Type B pancreatic cell (in vitro differentiated cells): ENCODE measurements at places on chromosomes 5 and 9. TPM values are rescaled to one million over a fixed set of nuclear protein-coding genes. Genes with fewer than 3 reads are reported as not detected.
A peak's percentile ranks its signal among the peaks of the same experiment; 100 is the strongest.

DNA sequence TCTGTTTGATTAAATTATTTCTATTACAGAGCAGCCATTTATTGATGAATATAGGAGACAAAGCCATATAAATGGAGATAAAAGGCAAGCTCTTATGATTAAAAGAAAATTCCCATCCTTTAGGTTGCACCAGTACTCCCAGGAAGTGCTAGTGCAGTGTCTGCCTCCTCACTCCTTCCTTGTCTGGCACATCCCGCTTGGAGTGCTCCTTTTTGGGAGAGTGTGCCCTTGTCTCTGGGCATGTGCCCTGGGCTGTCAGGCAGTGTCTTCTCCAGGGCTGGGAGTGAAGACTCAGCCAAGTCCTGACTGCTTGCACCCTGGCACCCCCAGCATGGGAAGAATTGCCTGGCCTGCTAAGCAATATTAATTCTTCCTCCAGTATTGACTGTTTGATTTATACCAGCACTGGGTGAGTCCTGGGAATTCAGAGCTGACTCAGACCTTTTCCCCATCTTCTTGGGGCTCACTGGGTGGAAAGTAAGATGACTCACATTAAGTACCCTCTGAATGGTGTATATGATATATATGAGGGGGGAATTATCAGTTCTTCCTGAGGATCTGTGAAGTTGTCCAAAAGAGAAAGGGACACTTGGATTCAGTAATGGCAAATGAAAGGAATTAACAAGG lies 62.1 kb downstream of the ZSWIM6 start:
- no peak for DNase-seq
- H3K36me3 ChIP-seq, result peaks cover 16% of the 10 kb centered on the region
- peaks cover 25% of the 10 kb centered on the region for H3K4me1 ChIP-seq
- no peak overlapping the region for H3K4me3 ChIP-seq
- no peaks in the 10 kb centered on the region for H3K27me3 ChIP-seq
- peak overlapping the region; percentile 8 for H3K27ac ChIP-seq

DNA sequence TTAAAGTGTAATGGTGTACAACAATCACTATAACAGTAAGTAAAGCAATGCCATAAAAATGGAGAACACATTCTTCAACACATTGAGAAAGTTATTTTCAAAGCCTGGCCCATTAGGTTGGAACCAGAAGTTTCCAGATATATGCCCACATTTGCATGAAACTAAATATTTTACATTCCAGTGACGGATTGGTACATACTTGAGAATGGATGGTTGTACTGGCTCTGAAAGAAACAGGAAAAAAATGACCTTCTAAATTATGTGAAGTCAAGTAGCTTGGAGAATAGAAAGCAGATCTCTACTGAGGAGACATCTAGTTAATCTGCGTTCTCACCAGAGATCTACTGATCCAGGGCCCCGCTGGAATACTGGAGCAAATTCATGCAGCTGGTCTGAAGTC lies 1037.0 kb downstream of the NR2F1-AS1 start:
- H3K4me3 ChIP-seq, result no peak overlapping the region
- no peak for DNase-seq
- H3K36me3 ChIP-seq, result no peaks in the 10 kb centered on the region
- H3K27me3 ChIP-seq, result no peaks in the 10 kb centered on the region

Gene ANKRD31
- 0.34 and 0.45 TPM in 2 replicates for total RNA-seq

GRCh38 chr5:102531506-102531905 lies 32.7 kb upstream of the SLCO6A1 start:
- no peak overlapping the region for H3K4me3 ChIP-seq
- H3K27ac ChIP-seq, result no peak overlapping the region
- no peaks in the 10 kb centered on the region for H3K4me1 ChIP-seq
- no peak for DNase-seq

- peak overlapping the region; percentile 85 for H3K27ac ChIP-seq
- H3K36me3 ChIP-seq, result no peaks in the 10 kb centered on the region
- H3K4me3 ChIP-seq, result peak overlapping the region; percentile 2
- H3K4me1 ChIP-seq, result peaks cover 7% of the 10 kb centered on the region
Observed at GRCh38 chr5:58235299-58235698, 224.6 kb downstream of the PLK2 start.

Gene SLC25A2
- 0.45 and 0.92 TPM in 2 replicates for total RNA-seq

Gene IFNB1
- total RNA-seq, result not detected in 2 replicates

DNA sequence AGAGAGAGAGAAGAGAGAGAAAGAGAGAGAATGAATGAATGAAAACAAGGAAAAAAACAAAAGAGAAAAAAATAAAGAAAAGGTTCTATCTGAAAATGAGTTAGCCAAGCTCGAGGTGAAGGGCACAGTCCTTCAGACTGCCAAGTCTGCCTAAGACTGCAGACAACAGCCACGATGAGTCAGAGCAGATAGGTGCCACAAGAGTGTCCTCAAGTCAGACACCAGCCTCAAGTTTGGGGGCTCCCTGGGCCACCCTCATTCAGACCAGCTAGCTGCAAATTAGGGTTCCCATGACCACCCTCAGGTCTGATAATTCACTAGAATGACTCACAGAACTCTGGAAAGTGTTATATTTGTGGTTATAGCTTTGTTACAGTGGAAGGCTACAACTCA lies 13.9 kb upstream of the HABP4 start:
- no peaks in the 10 kb centered on the region for H3K4me1 ChIP-seq
- no peaks in the 10 kb centered on the region for H3K36me3 ChIP-seq
- no peak overlapping the region for H3K4me3 ChIP-seq
- DNase-seq, result no peak
- no peaks in the 10 kb centered on the region for H3K27me3 ChIP-seq

Gene PLPP7
- 0.50 and 3.1 TPM in 2 replicates for total RNA-seq

DNA sequence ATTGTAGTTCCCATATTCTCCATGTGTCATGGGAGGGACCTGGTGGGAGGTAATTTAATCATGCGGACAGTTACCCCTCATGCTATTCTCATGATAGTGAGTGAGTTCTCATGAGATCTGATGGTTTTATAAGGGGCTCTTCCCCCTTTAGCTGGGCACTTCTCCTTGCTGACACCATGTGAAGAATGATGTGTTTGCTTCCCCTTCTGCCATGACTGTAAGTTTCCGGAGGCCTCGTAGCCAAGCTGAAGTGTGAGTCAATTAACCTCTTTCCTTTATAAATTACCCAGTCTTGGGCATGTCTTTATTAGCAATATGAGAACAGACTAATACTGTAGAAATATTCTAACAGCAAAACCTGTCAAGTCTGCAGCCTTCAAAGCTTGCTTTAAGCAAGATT lies 293.2 kb downstream of the CTNND2 start:
- H3K27me3 ChIP-seq, result peaks cover 4% of the 10 kb centered on the region
- H3K4me1 ChIP-seq, result peaks cover 4% of the 10 kb centered on the region
- no peak for DNase-seq
- no peak overlapping the region for H3K27ac ChIP-seq
- no peaks in the 10 kb centered on the region for H3K36me3 ChIP-seq

DNA sequence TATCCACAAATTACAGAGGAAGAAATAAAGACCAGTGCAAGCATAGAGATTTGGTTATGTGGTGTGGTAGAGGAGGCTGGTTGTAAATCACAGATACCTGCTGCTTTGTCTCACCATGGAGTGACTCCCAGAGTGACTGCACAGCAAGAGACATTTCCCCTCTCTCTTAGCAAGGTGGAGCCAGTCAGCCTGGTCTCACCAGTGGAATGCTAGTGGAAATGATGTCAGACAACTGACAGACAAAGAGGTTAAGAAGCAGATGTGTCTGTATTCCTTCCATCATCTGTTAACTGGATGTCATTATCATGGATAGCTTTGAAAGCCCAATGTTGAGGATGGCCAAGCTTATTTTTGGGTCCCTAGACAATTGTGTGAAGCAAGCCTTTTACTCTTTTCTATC lies 509.4 kb upstream of the SEMA6A start:
- H3K4me1 ChIP-seq, result peaks cover 4% of the 10 kb centered on the region
- no peak overlapping the region for H3K27ac ChIP-seq
- H3K27me3 ChIP-seq, result no peaks in the 10 kb centered on the region

Gene KIF12
- 33.2 and 35.9 TPM in 2 replicates for total RNA-seq

GRCh38 chr9:88814577-88814976 lies 176.7 kb upstream of the S1PR3 start:
- H3K4me3 ChIP-seq, result peak overlapping the region; percentile 54
- H3K36me3 ChIP-seq, result no peaks in the 10 kb centered on the region
- H3K4me1 ChIP-seq, result peaks cover 58% of the 10 kb centered on the region
- H3K27ac ChIP-seq, result no peak overlapping the region

- no peak overlapping the region for H3K4me3 ChIP-seq
- DNase-seq, result no peak
- H3K36me3 ChIP-seq, result no peaks in the 10 kb centered on the region
- no peak overlapping the region for H3K27ac ChIP-seq
- H3K4me1 ChIP-seq, result peaks cover 11% of the 10 kb centered on the region
Observed at GRCh38 chr5:61029456-61030162, 84.6 kb downstream of the NDUFAF2 start.

GRCh38 chr5:1314564-1314982 lies 19.7 kb upstream of the TERT start:
- no peak overlapping the region for H3K27ac ChIP-seq
- DNase-seq, result no peak
- peaks cover 5% of the 10 kb centered on the region for H3K27me3 ChIP-seq
- H3K4me3 ChIP-seq, result no peak overlapping the region

GRCh38 chr5:147558826-147559225 lies 49.0 kb upstream of the DPYSL3 start:
- no peak overlapping the region for H3K27ac ChIP-seq
- no peak overlapping the region for H3K4me3 ChIP-seq
- no peaks in the 10 kb centered on the region for H3K36me3 ChIP-seq
- no peak for DNase-seq
- H3K4me1 ChIP-seq, result peaks cover 17% of the 10 kb centered on the region
- H3K27me3 ChIP-seq, result peaks cover 9% of the 10 kb centered on the region

GRCh38 chr5:56671571-56671970 lies 143.8 kb upstream of the MAP3K1 start:
- no peak overlapping the region for H3K4me3 ChIP-seq
- peaks cover 3% of the 10 kb centered on the region for H3K36me3 ChIP-seq
- no peak overlapping the region for H3K27ac ChIP-seq
- no peak for DNase-seq
- H3K27me3 ChIP-seq, result no peaks in the 10 kb centered on the region

DNA sequence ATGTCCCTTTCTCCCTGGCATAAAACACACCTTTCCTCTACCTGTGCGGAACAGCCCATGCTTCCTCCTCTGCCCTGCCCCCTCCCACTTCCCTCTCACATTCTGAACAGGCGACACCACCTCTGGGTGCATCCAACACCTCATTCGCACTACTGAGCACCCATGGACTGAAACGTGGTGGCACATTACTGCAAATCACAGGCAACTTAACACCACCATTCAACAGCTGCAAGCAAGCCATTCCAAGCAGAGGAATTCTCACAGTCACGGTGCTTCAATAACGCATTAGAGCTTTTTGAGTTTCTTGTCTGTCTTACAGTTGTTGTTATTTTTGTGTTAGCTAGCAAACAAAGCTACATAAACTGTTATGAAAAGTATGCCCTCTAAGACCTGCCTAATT lies 298.2 kb upstream of the TAS2R1 start:
- peak overlapping the region; percentile 42 for H3K4me3 ChIP-seq
- H3K27me3 ChIP-seq, result no peaks in the 10 kb centered on the region
- peaks cover 24% of the 10 kb centered on the region for H3K4me1 ChIP-seq
- peak overlapping the region; percentile 32 for H3K27ac ChIP-seq
- peaks cover 3% of the 10 kb centered on the region for H3K36me3 ChIP-seq

Gene SPATA31A1
- not detected in 2 replicates for total RNA-seq

GRCh38 chr9:18185196-18185595 lies 288.8 kb upstream of the ADAMTSL1 start:
- H3K27ac ChIP-seq, result no peak overlapping the region
- DNase-seq, result no peak
- H3K27me3 ChIP-seq, result no peaks in the 10 kb centered on the region
- H3K36me3 ChIP-seq, result no peaks in the 10 kb centered on the region
- peaks cover 14% of the 10 kb centered on the region for H3K4me1 ChIP-seq

Gene TTLL11
- 5.8 and 8.6 TPM in 2 replicates for total RNA-seq

Gene NUDT12
- total RNA-seq, result 13.4 and 15.1 TPM in 2 replicates

DNA sequence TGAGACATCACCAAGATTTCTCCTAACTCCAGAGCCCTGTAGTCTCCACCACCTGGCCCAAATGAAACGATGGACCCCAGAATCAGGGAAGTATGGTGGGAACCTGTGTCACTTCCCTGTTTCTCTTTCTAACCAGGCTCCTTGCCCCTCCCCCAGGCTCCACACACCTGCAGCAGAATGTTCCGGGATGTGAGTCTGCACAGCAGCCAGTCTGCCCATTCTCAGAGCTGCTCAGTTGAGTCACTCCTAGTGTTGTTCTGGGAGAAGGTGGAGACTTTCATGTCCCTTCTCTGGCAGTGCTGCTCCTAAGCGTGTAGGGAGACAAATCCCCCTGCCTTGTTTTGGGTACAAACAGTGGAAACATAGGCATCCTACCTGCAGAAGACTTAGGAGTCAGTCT lies 76.0 kb upstream of the XPA start:
- no peak overlapping the region for H3K4me3 ChIP-seq
- H3K27ac ChIP-seq, result no peak overlapping the region
- H3K27me3 ChIP-seq, result peaks cover 30% of the 10 kb centered on the region
- no peaks in the 10 kb centered on the region for H3K36me3 ChIP-seq
